ENCODE measurements at places on chromosomes 12 and 14.

DNA sequence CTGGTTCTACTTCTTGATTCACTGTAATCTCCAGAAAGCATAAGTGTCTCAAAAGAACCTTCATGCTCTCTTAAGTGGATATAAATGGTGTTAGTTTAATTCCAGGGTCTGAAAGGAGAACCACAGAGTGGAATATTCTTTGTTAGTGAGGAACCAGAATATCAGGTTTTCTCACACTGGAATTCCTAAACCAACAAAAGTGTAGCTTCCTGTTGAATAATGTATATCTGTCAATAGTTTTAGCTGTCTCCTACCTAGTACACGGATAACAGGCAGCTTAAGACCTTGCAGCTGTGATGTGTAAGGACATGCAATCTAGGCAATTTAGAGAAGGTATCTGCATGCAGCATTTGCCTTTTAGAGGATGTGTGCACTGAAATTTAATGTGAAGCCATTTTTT, 24.0 kb downstream of the LRIG3 start:
- DNase-seq, result no peak

- DNase-seq, result peak; percentile 39
Measured at GRCh38 chr14:60775296-60775695, 40.7 kb downstream of the MNAT1 start.

DNA sequence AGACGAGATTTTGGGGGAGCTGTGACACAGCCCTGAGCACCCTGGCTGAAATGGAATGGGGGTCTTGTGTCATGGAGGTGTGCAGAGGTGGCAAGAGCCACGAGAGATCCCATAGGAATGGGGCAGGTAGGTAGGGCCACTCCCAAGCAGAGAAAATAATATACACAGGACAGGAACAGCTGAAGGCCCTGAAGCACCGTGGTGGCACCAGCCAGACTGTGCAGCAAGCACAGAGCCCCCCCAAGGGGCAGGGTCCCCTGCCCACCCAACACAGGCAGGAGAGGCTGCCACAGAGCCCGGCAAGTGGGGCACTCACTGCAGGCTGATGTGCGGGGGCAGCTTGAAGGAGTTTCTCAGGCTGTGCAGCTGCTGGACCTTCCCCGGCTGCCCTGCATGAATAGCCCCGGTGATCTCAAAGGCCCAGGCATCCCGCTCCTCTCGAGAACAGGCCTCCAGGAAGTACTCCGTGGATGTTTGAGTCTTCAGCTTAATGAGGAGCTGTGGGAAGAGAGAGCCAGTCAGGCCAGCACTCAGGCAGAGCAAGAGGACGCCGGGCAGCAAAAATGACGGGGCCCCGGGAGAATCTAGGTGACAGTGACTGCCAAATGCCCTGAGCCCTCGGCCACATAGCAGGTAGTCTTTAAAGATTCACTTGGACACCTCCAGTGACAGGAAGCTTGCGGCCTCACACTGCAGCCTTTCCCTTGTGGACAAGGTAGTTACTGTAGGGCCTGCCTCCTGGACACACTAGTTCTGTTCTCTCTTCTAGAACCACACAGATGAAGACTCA, 16.7 kb downstream of the PLEK2 start:
- DNase-seq, result no peak

- DNase-seq, result no peak
Measured at GRCh38 chr12:25705261-25705660, 152.2 kb upstream of the LMNTD1 start.

DNA sequence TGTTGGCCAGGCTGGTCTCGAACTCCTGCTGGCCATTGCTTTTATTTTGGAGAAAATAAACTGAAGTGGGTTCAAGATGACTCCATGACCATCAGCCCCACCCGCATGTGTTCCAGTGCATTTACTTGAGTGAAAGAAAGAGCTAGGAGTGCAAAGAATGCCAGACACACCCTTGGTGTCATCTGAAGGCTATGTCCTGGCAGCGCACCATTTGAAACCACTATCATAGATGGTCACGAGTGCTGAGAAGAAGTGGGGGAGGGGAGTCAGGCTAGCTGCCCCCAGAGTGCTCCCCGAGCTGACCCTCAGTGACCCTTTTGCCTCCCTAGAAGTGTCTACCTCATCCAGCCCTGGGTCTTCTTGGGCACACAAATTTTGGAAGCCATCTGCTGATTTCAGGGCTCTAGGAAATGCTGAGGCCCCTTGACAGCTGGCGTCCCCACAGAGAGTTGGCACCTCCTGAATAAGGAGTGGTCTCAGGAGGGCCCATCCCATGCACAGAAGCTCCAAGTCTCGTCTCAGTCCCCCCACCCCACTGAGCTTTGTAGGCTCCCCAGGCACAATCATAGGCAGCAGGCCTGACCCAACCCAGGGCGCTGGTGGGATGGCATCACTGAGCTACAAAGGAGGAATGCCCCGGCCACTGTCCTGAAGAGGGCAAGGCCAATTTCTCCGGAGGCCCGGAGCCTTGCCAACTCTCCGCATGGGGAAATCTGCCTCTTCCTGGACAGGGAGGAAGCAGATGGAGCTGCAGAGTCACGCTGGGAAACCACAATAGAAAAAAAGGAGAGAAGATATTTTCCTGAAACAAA, 28.0 kb downstream of the PXN start:
- DNase-seq, result peak; percentile 67

DNA sequence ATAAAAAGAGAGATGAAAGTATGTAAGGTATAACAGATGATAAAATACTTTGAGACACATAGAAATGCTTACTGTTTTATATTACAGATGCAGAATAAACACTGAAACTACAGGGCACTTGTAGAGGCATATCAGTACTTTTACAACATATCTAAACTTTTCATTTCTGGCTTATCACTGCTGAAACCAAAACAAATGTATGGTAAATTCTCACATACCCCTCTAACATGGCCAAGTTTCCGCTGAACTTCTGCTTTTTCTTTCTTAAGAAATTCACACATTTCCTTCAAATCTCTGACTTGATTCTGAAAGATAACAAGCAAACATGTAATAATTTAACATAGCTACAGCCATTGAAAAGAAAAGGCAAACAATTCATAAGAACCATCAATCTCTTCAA, 33.3 kb upstream of the C12orf50 start:
- DNase-seq, result no peak

DNA sequence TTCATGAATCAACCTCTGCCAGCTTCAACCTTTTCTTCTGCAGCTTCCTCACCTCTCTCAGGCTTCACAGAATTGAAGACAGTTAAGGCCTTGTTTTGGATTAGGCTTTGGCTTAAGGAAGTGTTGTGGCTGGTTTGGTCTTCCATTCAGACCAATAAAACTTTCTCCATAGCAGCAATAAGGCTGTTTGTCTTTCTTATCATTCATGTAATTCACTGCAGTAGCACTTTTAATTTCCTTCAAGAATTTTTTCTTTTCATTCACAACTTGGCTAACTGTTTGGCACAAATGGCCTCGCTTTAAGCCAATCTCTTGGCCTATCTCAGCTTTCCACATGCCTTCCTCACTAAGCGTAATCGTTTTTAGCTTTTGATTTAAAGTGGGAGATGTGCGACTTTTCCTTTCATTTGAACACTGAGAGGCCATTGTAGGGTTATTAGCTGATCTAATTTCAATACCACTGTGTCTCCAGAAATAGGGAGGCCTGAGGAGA, 229.5 kb downstream of the IPO8 start:
- no peak for DNase-seq

DNA sequence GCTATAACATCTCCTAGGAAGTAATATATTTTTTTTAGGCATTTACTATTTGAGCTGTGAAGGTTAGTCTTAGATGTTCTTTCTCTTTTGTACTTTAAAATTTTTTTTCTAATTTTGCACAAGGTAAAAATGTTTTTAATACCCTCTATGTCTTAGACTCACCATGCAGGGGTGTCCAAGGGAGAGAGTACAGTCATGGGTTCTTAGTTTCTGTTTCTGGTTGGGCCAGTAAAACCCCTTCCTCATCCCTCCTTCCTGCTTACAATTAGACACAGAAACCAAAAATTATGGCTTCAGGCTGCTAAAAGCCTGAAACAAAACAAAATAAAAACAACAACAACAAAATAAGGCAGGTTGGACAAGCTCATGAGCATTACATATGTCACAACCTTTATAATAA, 193.0 kb downstream of the SYT1 start:
- DNase-seq, result no peak

GRCh38 chr12:5043589-5044419, at the start of gene KCNA5:
TSS of gene KCNA5 (plus strand) at chr12:5043879. CDS start at chr12:5044148, 269 bp downstream.
- no peak for DNase-seq

- DNase-seq, result peak; percentile 95
Measured at GRCh38 chr14:31465111-31465510, 7.8 kb upstream of the DTD2 start.

DNA sequence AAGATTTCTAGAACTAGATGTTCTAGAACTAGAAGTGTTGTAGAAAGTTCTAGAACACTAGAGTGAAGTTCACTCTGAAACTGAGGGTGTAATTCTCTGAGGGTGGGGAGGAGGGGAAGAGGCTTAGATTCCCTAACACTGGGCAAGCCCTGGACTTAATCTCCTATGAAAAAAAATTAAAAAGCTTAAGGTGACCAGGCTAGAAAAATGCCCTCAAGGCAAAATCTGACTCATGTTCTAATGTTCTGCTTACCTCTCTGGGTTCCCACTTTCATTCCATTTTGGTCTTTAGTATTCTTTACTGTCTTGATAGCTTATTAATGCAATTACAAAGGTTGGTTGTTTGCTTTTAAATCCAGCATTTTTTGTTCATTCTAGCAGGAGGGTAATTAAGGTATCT, 101.5 kb downstream of the KICS2 start:
- DNase-seq, result peak; percentile 31

DNA sequence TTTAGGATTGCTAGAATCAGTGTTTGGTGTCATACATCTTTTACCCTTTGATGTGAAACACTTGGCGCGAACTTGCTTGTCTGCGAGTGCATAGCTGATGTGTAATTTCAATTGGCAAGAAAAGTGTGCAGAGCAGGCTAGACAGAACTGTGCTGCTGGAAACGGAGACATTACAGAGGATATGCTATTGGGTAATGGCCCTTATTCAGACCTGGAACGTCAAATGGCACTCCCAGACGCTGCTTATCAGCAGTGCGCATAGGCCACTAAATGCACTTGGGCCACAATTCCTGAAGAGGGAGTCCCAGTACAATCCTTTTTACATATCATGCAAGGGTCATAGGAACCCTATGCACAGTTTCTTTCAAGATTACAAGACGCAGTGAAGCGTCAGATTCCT, 15.7 kb upstream of the SLC10A1 start:
- DNase-seq, result no peak

Measured in adipocyte (in vitro differentiated cells).